ENCODE measurements at places on chromosomes 6 and 20.

GRCh38 chr6:38567436-38567835 lies 72.3 kb downstream of the BTBD9 start:
- no peak for DNase-seq

- DNase-seq: no peak
These were observed 133.9 kb downstream of the HIVEP2 start for GRCh38 chr6:142810952-142811514.

- no peak for DNase-seq
These were observed 174.3 kb downstream of the TFAP2B start for GRCh38 chr6:50992704-50993625.

GRCh38 chr6:17957498-17957897 lies 29.9 kb downstream of the KIF13A start:
- DNase-seq: no peak

GRCh38 chr20:48827855-48828733 lies at the start of gene PREX1:
PREX1 (minus strand) TSS chr20:48827999; CDS start chr20:48827860, 139 bp downstream.
- peak; percentile 61 for DNase-seq

GRCh38 chr20:1875762-1876161 lies 19.4 kb upstream of the SIRPA start:
- no peak for DNase-seq

DNA sequence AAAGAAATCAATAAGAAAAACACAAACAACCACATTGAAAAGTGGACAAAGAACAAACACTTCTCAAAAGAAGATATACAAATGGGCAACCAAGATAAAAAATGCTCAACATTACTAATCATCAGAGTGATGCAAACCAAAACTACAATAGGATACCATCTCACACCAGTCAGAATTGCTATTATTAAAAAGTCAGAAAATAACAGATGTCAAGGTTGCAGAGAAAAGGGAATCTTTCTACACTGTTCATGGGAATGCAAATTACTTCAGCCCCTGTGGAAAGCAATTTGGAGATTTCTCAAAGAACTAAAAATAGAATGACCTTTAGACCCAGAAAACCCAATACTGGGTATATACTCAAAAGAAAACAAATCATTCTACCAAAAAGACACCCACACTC lies 29.8 kb downstream of the KIF6 start:
- no peak for DNase-seq

DNA sequence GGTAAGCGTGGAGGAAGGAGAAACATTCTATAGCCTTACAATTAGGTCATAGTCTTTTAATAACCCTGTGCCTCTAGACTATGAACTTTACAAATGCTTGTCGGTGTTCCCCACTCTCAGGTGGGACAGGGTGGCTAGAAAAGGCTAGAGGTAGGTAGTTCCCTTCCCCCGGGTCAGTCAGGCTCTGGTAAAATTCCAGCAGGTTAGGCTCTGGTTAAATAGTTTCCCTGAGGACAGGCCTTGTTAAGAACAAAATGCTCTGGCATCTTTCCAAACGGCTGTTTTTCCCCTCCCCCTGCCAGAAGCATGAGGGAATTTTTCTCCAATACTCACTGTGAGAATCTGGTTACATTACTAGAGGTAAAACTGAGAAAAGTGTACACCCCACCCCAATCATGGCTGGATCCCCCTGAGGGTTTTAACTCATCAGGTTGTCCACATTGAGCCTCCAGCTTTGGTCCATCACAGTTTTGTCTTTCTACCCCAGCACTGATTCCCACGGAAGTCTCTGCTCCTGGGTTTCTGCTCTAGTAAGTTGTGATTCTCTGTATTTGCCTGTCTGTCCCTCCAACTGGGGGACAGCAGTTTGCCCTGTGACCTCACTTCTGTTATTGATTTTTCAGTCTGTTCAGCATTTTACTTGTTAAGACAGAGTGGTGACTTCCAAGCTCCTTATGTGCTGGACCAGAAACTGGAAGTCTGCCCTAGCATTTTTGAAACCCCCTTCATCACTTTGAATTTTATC lies 84.7 kb upstream of the ADGRF1 start:
- no peak for DNase-seq

GRCh38 chr6:5976811-5977210 lies 29.9 kb downstream of the NRN1 start:
- DNase-seq: no peak

DNA sequence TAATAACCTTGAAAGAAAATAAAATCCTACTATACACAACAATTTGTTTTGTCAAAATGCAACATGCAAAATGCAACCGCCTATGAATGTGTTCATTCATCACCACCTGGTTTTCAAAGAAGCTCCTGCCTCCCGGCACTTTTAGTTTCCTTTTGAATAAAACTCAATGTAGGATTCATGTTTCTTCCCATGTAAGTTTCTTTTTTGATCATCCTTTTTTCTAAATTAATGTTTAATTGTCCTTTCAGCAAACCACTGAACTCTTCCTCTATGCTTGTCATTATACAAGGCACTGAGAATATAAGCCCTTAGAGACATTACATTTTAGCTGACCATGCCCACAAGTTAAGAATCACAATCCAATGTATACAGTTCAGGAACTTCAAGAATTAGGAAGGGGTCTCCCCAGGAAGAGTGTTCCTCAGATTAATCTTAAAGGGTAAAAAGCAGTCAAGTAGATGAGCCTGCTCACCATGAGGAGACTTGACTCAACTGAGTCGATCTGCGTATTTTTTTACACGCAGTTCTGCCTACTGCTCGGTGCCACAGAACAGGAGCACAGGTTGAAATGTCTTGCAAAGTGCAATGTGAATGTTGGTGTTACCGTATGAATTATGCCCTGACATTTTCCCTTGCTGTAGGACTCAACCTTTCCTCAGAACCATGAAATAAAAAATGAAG lies 7.2 kb upstream of the THEMIS start:
- no peak for DNase-seq

DNA sequence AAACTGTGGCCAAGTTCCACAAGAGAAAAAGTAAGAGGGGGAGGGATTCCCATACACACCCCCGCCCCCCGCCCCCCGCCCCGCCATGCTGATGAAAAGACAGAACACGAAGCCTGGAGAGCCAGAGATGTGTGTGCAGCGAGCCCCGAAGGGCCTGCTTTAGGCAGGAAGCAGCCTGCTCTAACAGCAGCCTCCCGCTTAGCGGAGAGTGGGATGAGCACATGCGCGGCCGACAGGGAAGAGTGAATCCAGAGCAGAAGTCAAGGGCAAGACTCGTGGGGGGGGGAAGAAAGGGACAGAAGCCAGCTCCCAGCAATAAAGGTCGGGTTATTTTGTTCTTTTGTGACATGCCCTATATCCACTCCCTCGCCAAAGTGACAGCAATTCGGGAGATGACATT lies 67.2 kb upstream of the PTGIS start:
- DNase-seq: no peak

DNA sequence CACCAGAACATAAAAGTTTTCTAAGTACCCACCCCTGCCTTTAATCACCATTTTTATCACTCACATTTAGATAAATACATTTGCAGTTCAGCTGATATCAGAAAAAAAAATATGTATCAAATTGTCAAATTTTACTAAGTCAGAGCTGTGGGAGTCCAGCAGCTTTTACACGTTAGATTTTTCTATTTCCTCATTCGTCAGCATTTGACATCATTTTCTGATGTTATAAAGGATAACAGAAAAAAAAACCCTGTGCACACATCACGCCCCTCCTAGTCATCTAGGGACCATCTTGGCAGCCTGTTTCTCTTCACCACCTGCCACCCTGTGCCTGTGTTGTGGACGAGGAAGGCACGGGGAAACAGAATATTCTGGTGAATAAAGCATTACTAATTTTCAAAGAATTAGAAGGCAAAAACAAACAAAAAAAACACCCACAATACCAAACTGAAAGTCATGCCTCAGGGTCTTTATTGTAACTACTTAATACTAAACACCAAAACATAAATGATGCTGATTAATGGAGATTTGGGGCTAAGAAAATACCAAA lies 12.4 kb downstream of the B4GALT5 start:
- peak; percentile 12 for DNase-seq

- DNase-seq: no peak
These were observed 183.4 kb downstream of the ID4 start for GRCh38 chr6:20020526-20020925.

DNA sequence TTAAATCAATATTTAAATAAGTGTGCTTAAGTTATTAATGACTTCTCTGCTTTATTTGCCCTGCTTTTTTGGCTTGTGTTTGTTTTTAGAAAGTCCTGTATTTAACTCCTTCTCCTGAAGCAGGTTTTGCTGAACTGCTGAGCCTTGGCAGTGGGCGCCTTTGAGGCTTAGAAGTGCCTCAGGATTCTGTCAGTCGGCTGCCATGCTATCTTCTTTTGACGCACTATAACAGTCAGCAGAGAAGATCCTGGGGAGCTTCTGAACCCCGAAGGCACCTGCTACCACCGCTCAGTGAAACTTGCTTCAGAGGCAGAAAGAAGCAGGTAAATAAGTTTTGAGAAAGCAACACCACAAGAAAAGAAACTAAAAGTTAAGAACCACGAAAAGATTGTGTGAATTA lies 22.4 kb downstream of the PCMT1 start:
- no peak for DNase-seq

DNA sequence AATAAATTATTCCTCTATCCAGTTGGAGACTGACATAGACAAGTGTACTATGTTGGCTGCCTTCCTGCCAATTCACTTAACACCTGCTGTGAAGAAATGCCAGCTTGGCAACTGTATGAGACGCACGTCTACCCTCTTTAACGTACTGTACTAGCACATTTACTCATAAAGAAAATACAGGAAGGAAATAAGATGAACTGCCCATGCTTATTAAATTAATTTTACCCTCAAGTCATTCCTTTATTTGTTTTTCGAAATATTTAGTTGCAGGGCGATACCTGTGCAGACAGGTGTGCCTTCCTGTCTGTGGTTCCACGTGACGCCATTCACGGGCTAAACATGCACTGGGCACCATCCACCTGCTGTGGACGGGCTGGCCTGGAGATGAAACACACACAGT lies 52.0 kb downstream of the PSMG4 start:
- no peak for DNase-seq

- DNase-seq: no peak
These were observed 68.9 kb downstream of the MTHFD1L start for GRCh38 chr6:150934380-150934779.

GRCh38 chr6:101462576-101462975 lies 69.1 kb downstream of the GRIK2 start:
- no peak for DNase-seq

DNA sequence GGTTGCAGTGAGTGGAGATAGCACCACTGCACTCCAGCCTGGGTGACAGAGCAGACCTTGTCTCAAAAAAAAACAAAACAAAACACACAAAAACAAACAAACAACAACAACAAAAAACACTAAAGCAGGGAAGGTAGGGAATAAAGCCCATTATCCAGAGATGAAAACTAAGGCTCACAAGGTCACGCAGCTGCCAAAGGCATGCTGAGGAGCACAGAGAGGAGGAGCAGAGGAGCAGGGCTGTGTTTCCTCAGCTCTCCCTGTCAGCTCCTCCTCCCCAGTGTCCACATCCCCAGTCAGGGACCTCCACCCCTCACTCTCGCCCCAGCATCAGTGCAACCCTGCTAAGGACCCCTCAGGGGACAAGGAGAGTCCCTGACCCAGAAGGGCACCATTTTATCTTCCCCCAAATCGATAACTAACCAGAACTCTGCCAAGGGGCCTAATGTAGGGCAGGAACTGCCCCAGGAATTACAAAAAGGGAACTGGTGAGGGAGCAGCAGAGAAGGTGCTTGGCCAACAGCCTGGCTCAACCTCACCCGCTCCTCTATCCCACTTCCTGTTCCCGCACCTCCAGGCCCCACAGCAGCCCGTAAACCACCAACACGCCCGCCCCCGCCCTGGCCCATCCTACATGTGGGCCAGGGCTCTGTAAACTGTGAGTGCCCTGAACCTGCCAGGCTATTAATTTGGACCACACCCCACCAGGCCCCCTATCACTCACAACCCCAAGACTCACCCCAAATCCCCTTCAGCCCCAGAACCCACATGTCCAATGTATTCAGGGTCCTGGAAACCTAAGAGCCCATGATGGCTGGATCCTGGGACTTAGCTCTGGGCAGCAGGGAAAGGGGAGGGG lies 9.0 kb downstream of the TEAD3 start:
- no peak for DNase-seq

DNA sequence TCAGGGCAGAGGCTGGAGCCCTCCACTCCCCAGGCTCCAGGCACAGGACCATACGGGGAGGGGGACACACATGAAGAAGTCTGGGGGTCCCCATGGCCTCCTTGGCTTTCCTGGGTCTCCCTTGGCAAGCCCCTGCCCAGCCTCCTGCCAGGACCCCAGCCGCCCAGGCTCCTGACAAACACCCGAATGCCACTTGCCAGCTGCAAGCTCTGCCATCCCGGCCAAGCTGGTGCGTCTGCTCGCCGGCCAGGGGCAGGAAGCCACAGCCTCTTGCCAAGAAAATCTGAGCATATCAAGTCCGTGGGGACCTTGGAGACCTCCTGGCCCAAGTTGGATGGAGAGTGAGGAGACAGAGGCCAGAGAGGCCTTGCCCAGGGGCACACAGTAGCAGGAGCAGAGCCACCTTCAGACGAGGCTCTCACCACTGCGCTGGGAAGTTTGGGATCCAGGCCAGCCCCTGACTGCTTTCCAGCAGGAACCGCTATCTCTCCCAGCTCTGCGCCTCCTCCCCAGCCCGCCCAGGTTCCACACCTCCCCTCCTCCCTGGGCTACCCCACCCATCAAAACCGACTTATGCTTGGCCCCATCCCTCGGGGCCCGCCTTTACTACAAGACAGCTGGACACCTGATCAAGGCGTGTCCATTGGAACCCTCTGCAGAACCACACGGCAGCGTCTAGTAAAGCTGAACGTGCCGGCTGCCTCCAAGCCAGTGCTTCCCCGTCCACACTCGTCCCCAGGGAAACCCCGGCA lies 80.2 kb downstream of the GRM4 start:
- DNase-seq: no peak

DNA sequence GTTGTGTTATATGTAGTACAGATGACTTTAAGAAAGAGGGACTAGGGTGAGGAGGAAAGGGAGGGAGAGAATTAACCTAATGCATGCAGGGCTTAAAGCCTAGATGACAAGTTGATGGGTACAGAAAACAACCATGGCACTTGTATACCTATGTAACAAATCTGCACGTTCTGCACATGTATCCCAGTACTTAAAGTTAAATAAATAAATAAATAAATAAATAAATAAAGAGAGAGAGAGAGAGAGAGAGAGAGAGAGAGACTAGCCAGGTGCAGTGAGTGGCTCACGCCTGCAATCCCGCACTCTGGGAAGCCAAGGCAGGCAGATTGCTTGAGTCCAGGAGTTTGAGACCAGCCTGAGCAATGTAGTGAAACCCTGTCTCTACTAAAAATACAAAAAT lies 11.5 kb upstream of the CARMIL1 start:
- no peak for DNase-seq

- no peak for DNase-seq
These were observed 19.4 kb downstream of the COL11A2 start for GRCh38 chr6:33172688-33173534.

All from activated CD4-positive, CD25-positive, alpha-beta regulatory T cell (primary cell).